Activated CD8-positive, alpha-beta T cell treated with anti-CD3 and anti-CD28 coated beads for 36 hours (primary cell): ENCODE measurements at places on chromosomes 5 and 9.

GRCh38 chr9:91034976-91035824 is 233.6 kb downstream of the SYK start:
- DNase-seq, result no peak

- DNase-seq, result peak; percentile 23
Measured at GRCh38 chr5:129135633-129136032, 41.1 kb downstream of the ISOC1 start.

DNA sequence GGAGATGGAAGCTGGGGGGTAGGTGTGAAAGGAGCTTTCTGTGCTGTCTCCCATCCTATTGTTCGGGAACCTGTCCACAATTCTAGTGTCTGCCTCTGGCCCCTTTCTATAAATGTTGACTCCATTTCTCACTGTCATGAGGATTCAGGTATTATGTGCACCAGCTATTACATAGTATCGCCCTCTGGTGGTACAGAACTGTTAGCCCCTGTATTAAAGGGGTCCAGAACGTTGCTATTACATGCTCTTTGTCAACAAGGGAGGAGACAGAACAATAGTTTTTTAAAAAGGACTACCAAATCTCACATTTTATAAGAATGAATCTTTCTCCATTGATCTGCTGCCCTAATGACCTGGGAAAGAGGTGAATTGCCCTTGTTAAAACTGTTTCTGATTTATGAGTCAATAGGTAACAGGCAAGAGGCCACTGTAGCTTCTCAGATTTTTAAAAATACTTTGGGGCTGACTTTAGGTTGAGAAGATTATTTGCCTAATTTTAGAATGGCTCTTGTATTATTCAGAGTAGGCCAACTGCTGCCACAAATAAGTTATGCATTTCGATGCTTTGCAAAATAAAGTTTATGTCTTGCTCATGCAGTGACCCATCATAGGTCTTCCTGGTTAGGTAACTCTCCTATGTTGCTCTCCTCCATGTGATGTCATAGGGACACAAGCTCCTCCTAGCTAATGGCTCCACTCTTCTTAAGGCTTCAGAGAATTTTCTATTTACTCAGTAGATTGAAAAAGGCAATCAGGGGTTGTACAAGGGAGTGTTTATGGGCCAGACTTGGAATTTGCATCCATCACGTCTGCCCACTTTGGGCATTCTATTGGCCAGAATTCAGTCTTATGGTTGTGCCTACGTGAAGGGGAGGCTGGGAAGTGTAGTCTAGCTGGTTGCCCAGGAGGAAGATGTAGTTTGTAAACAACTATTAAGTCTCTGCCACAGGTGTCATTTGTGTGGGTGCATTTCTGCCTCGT is 20.8 kb downstream of the DCANP1 start:
- peak; percentile 51 for DNase-seq

- no peak for DNase-seq
Measured at GRCh38 chr5:159890141-159890540, 26.1 kb upstream of the ADRA1B start.

- no peak for DNase-seq
Measured at GRCh38 chr5:142834504-142834903, 64.3 kb downstream of the ARHGAP26 start.

DNA sequence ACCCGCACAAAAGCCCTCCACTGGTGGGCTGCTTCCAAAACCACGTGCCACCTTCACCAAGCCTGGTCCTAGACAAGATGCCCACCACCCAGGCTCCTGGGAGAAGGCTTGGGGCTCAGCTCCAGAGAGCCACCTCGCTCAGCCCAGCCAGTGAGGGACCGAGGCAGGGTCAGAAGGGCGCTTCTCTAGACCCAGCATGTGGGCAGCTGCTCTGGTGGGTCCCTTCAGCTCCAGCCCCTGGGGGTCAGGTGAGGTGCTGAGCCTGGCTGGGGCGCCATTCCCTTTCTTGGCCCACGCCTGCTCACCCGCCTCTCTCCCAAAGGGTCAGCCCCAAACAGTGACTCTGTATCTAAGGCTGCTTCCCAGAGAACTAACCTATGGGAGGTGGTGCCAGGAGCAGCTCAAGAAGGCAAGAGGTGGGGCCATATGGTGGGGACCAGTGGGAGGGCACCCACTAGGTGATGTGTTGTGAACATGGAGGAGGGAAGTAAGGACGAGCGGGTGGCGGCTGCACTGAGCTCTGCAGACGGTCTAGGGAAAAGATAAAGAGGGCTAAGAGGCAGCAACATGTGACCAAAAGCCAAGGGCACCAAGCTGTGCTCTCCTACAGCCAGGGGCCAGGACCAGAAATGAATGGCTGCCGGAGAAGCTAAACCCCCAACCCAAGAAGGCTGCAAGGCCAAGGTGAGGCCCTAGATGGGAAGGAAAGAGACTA is 79.3 kb downstream of the CAMSAP1 start:
- DNase-seq, result no peak

- DNase-seq, result no peak
Measured at GRCh38 chr9:111728617-111729366, 65.9 kb downstream of the SHOC1 start.

DNA sequence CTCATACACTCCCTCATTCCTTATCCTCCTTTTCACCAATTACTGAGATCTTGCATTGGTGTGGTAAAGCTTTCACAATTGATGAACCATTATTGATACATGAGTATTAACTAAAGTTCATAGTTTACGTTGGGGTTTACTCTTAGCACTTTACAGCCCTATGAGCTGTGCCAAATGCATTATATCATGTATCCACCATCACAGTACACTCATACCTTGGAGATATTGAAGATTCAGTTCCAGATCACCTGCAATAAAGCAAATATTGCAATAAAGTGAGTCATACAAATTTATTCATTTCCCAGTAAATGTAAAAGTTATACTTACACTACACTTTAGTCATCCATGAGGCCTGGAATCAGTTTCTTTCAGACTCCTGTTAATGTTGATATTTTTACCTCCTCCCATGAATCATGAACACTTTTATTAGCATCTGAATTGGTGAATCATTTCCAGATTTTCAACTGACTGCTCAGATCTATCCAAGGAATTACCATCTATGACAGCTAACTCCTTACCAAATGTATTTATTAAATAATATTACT is 546.6 kb upstream of the PTPRD start:
- DNase-seq, result no peak

- no peak for DNase-seq
Measured at GRCh38 chr5:101370181-101370580, 467.1 kb upstream of the ST8SIA4 start.

DNA sequence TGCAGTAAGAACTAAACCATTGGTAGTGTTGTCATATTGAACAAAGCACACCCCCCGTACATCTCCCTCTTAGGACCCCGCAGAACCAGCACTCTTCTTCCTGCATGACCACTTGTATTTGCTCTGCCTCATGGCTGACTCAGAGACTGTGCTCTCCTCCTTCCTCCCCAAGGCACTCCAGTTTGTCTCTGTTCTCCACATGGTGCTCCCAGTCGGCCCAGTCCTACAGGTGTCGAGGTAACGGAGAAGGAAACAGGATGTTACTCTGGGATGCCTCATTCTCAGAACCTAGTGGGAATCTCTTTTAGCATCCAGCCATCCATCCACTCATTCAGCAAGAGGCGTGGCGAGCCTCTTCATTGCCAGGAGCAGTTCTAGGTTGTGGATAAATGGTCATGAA is 97.0 kb upstream of the NIPAL4 start:
- DNase-seq, result no peak

- DNase-seq, result peak; percentile 5
Measured at GRCh38 chr9:126564716-126565115, 49.0 kb upstream of the LMX1B start.

GRCh38 chr9:131502781-131503625 is at the start of gene POMT1:
TSS of gene POMT1 (plus strand) at chr9:131502918. CDS start at chr9:131504219, 1,301 bp downstream.
- peak; percentile 89 for DNase-seq

- no peak for DNase-seq
Measured at GRCh38 chr9:130973686-130974281, 34.7 kb upstream of the FIBCD1 start.
